ENCODE measurements at places on chromosomes 12 and 14.

GRCh38 chr12:30877105-30877875 lies 49.3 kb upstream of the TSPAN11 start:
- no peak for DNase-seq

- no peak for DNase-seq
These were observed 66.2 kb upstream of the PNMA1 start for GRCh38 chr14:73780391-73780790.

- DNase-seq = no peak
These were observed 69.3 kb upstream of the FRMD6 start for GRCh38 chr14:51582437-51582836.

GRCh38 chr14:49512147-49512551 lies 74.0 kb downstream of the RPS29 start:
- DNase-seq = no peak

- DNase-seq = no peak
These were observed 125.6 kb downstream of the RGS6 start for GRCh38 chr14:72057701-72058285.

GRCh38 chr14:74456684-74457564 lies 30.9 kb upstream of the SYNDIG1L start:
- DNase-seq = no peak

DNA sequence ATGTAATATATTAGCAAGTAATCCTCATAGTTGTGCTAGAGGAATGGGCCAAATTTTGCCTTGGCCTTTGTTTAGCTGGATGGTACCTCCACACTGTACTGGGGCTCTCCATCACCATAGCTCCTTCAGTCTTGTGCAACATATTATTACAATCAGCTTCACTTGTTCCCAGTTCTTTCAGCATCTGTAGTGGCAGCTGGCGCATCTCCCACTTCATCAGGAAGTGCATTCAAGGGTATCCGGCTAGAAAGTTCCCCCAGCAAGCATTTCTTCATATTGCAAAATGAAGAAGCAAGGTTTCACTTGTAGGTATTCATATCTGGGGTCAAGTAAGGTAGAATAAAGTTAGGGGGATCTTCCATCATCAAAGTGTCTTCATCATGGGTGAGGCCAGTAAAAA lies 123.7 kb downstream of the IGF1 start:
- DNase-seq = no peak

Measured in GM12878 (cell line).